Left cardiac atrium (tissue), 4 donors: ENCODE measurements at places on chromosomes 3 and 15.

DNA sequence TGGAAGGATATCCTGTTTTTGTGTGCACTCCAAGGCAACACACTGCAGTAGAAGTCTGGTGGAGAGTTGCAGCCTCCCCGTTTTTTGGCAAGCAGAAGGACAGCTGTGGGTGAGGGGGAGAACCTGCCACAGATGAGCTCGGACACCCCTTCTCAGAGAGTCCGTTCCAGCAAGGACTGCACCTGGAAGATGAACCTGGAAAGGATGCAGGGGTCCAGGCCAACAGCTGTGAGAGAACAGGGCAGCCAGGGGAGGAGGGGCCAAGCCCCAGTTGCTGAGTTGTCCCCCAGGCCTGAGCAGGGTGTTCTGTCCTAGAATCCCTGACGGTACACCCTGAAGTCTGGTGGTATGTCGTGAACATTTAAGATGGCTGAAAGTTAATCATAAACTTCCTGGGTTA lies 30.2 kb downstream of the ZXDC start:
- DNase-seq = no peak

DNA sequence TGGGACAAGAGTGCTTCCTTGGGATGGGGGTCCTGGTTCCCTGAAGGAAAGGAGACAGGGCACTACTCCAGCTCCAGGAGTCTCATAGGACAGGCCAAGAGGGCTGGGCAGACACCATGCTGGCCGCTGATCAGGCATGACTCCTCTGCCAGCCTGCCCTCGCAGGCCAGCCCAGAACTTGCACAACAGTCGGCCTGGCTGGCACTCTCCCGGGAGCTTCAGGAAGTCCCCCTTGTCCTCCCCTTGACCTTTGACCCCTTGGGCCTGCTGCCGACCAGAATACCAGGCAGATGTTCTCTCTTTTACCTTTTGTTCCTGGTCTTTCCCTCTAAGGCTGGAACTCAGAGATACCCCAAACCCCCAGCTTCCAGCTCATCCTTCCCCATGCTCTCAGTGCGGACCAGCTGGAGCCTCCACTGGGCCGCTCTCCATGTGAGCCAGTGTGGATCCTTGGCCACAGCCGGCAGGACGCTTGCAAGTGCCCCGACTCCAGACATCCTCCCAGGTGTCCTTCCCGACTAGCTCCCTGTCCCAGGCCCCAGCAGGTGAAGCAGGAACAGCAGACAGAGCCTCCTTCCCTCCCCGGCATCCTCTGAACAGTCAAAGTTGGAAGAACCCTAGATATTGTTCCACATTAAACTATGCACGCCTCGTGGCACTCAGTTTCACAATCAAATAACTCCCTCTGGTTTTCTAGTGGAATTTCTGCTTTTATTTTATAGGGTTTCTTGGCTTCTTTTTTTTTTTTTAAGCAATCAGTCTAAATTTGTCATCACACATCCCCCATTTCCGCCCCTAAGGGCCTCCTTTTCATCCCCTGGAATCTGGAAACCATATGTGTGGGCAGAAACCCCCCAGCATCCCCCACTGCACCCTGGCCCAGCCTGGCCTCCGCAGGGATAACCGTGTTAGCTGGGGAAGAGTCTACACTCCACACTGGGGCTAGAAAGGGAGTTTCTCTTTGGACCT lies 15.7 kb downstream of the VPS18 start:
- DNase-seq = peak; percentile 62

GRCh38 chr15:91609231-91609630 lies 244.3 kb upstream of the SLCO3A1 start:
- DNase-seq = no peak

- no peak for DNase-seq
Observed at GRCh38 chr3:14814411-14814871, 4.3 kb upstream of the FGD5 start.

DNA sequence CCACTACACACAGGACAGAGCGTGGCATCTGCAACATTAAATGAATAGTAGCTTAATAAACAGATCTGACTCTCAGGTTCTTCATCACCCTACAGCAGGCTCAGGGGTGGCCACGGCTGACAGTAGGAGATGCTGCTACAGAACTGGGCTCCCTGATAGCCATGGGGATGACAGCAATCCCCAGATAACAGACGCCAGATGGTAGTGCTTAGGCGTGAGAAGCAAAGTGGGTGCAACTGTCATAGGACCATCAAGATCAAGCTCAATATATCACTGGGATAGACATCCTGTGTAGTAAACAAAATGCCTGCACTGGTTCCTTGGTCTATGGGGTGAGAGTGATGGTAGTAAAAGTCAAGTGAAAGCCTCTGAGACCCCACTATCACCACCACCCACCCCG lies 2.6 kb upstream of the TPRA1 start:
- DNase-seq = no peak

GRCh38 chr3:160286231-160286630 lies 61.0 kb downstream of the C3orf80 start:
- DNase-seq = no peak

- no peak for DNase-seq
Observed at GRCh38 chr3:108124337-108125152, 33.7 kb upstream of the CD47 start.

DNA sequence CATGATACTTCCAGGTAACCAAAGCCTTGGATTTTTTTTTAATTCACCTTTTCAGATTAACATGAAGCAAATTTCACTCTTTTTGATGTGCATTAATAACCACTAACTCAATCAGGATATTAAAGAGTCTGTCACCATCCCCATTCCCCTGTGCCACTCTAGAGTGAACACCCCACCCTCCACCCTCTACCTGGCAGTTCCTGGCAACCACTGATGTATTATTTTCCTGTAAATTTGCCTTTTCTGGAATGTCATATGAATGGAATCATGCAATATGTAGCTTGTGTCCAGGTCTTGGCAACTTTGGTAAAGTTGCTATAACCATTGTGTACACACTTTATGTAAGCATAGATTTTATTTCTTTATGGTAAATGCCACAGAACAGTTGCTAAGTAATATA lies 627.6 kb downstream of the MCTP2 start:
- DNase-seq = no peak

DNA sequence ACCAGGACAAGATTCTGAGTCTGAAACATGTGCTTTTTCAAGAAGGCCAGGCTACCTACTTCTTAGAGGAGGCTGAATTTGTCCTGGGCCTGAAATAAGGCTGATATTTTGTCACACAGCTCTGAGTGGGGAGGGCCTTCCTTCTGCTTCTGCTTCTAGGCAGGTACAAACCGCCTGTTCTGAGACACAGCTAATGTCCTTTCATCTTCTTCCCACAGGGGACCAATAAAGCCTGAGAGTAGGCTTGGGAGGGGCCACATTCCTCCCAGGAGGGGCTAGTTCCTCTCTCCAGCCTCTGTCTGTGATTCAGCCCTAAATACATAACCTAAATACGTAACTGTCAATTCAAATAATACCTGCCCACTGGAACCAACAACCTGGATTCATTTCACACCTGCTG lies 34.8 kb downstream of the CRYGS start:
- no peak for DNase-seq
